Stimulated activated CD8-positive, alpha-beta memory T cell treated with anti-CD3 and anti-CD28 coated beads, Interleukin-7, amount 100 ng/mL, for 24 hours (primary cell): ENCODE measurements at places on chromosomes 11 and 22.

DNA sequence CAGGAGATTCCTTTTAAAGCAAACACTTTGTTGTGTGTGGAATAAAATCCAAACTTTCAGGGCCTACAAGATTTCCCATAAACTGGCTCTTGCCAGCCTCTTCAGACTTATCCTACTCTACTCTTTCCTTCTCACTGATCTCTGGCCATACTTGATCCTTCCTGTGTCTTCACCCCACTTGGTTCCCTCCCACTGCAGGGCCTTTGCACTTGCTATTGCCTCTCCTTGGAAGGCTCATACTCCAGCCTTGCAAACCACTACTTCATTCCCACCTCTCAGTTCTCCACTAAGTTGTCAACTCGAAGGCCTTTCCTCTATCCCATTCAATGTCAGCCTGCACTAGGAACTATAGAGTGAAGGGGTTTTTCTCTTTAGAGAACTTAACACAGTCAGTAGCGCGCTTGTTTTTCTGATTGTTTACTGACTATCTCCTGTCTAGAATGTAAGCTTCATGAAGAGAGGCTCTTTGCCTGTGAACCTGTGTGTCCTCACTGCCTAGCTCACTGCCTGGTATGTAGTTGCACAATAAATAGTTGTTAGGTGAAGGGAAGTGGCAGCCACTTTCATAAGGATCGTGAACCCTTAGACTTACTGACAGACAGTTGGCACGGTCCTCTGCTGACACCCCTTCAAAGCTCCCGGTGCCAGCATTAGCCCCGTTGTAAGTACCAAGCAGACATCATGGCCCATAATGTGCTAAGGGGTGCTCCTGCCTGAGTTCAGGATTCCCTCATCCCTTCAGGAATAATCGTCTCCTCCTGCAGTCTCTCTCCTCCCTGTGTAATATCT, 833 bp upstream of the ME3 start:
- no peak for DNase-seq

DNA sequence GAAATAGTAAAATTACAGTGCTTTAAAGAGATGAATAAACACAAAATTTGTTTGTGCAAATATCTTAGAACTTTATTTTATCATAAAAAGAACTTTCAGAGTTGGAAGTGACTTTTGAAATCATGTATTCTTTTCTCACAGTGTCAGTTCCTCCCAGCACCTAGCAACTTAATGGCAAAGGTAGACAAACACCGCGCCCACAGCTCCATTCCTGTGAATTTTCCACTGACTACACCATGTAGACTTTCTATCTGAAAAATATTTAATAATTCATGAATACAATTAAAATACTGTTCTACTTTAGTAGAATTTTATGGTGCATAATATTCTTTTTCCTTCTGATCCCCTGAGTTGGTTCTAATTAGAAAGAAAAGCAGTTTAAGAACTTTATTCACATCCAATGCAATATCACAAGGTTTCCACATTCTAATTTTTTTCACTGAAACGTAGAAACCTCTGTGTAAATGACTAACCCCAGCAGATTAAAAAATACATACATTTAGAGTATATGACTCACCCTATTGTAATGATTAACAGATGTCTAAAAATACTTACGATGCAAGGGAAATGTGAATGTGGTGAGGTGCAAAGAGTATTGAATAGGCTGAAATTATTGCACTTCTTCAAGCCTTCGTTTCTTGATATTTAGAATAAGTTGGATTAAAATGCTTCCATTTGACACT, 218.2 kb upstream of the CCDC179 start:
- DNase-seq = no peak

DNA sequence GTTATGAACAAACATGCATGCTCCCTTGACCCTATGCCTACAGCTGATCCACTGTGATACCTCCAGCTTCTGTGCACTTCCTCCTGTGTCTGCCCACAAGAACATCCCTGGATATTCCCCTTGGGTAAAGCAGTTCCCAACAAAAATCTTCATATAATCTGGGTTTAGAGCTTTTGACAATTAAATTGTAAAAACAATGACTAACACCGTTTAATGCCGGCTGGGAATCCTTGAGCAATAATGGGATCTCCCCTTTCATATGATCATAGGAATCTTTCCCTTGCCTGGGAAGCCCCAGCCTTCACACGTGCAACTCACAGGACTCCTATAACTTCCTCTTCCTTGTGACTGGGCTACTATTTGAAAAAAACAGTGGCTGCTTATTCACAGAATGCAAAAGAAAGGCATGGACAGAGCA, 6.3 kb upstream of the ZC3H12C start:
- DNase-seq = no peak

GRCh38 chr11:16825968-16826367, 87.5 kb downstream of the C11orf58 start:
- DNase-seq = no peak

DNA sequence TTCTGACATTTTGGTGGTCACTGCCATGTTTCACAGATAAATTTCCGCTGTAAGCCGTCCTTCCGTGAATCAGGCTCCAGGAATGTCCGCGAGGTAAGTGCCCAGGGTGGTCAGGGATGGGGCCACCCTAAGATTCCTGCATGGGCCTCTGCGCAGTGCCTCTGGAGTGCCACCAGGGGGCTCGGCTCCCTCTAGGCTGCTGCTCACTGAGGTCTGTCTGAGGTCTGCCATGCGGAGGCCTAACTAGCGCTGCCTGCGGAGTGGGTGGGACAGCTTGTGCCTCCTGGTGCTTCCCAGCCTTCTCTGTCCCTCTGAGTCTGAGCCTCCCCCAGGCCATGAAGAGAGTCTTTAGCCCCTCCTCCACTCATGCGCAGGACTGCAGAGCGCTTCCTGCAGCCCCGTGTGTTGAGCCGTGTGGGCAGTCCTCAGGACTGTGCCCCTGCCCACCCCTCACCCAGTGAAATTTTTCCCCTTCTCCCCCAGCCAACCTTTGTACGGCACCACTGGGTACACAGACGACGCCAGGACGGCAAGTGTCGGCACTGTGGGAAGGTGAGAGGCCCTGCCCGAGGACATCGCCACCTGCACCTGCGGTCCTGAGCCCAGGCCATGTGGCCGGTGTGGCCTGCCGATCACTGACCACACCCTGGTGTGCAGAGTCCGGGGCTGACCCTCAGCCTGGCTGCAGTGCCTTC, 11.9 kb upstream of the MDK start:
- no peak for DNase-seq

GRCh38 chr22:47434336-47435203, 672.1 kb downstream of the TBC1D22A start:
- no peak for DNase-seq

- DNase-seq = no peak
Measured at GRCh38 chr11:12215181-12215593, 104.8 kb downstream of the MICAL2 start.

DNA sequence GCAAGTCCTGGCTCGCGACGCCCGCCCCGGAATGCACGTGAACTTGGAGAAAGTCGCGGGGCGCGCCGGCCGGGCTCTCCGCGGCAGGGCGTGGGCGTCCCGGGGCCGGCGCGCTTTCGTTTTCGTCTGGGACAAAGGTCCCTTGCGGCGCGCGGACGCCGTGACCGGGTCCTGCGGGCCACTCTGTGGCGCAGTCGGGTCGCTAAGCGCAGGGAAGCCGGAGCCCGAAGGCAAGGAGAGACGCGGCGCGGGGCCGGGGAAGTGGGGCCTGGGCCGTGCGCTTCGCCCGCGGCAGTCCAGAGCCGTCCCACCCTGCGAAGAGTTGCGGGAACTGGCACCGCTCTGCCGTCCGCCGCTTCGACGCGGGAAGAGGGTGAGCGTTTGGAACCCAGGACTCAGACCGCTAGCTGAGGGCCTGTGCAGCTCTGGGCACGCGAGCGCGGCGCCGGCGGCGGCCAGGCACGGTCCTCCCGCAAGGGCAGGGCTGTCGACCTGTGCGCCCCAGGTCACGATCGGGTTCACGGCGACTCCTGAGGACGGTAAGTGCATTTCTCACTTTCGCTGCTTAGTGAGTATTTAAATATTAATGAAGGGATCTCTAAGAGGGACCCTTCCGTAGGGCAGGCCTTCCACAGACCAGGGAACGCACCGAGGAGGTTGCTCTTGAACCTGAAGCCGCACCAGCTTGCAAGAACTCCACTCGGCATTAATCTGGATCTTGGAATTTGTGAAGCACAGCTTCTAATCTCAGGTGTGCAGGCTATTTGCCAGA, 78.0 kb upstream of the PPARA start:
- DNase-seq = no peak

DNA sequence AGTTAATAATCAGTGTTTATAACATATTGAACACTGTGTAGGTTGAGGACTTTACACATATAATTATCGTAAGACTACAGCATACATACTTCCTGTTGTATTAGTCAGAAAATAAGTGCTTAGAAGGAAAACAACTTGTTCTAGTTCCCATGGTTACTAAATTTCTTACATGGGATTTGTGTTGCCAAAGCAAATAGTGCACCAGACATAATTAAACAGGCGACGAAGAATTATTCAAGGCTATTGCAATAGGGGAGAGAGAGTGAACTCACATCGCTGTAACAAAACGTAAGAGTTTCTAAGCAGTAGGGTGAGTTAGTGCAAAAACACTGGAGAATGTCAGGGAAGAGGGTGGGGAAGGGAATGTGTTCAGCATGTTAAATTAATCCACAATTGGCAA, 347.8 kb downstream of the CNTN5 start:
- no peak for DNase-seq

GRCh38 chr22:20457506-20458240, 20.0 kb upstream of the SCARF2 start:
- DNase-seq = no peak

DNA sequence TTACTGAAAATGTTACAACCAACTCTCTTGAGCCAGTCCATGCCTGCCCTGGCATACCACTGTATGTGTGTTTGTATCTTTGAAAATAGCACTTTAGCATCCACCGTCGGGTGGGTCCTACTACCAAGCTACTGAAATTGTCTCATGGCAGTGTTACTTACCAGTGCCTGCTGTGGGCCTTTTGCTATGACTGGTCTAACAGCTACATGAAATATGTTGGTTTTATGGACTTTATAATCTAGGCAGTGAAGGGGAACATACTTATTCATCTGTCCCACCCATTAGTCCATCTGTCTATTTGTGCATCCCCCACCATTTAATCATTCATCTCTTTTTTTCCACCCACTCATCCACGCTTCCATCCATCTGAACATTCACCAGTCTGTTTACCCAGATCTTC, 106.0 kb downstream of the NAV2 start:
- no peak for DNase-seq

DNA sequence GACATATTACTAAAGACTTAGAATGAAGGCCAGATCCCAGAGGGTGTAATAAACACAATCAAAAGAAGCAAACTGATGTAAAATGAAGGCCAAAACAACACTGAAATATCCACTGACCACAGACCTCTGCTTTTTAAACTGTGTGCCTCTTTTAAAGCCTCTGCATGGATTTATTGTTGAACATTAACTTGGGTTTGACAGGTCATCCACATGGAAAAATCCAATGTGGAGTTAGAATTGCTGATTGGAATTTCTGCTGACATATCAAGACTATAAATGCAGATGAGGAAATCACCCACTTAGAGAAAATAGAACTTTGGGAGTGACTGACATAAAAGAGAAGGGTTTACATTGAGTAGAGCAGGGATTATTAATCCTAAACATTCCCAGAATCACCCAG, 853.9 kb upstream of the RAG2 start:
- no peak for DNase-seq

DNA sequence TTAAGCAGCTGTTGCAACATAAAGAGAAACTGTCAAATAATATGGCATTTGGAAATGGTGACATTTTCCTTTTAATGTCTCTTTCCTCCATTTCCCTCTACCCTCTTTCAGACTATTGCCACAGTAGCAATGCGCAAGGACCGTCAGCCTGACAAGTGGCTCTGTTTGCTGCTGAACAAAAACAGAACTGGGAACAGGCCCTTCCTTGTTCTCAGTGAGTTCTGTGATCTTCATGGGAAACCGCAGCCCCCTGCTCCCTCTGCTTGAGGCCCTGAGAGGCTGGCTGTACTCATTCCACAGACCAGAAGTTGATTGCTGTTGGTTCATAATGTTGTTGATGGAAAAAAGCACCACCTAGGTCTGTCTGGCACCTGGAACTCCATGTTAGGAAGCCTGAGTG, 559.7 kb downstream of the OPCML start:
- no peak for DNase-seq

DNA sequence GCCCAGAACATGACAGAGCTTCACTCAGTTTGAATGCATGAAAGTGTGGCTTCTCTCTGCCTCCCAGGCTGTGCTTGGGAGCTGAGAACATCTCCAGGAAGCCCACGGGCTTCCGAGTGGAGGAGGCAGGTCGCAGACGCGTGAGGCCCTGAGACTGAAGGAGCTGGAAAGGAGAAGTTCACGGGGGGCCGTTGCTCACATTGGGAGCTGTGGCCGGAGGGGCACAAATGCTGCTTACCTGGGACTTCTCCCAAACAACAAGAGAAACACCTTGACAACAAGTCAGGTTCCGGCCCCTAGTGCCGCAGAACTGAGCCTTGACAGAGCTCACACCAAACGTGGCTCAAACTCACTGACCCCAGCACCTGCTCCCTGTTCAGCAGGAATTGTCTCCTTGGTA, 207.0 kb downstream of the BRD1 start:
- no peak for DNase-seq

DNA sequence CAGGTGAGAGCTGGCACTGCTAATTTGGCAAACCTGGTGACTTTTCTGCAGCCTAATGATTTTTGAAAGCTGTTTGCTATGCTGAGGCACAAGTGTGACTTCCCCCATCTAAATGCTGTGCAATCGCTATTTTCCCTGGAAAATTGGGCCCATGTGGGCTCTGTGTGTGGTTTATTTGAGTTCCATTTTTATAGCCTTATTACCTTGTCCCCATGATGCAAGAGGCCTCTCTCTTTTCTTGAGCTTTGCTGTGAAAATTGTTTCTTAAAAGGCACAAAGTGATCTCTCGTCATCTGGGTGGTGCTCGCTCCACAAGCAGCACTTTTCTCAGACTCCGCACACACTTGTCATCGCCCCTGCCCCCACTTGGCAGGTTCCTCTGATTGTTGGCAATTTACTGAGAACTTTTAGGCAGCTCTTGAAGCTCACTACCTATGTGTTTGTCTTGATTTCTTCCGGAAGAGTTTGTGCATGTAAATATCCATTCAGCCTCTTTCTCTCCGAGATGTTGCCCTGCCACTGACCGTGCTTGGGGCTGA, 24.9 kb downstream of the BMAL1 start:
- DNase-seq = no peak

- DNase-seq = no peak
Measured at GRCh38 chr11:122714484-122714883, 59.0 kb downstream of the UBASH3B start.

GRCh38 chr11:89463266-89463780, 27.9 kb downstream of the NOX4 start:
- no peak for DNase-seq

DNA sequence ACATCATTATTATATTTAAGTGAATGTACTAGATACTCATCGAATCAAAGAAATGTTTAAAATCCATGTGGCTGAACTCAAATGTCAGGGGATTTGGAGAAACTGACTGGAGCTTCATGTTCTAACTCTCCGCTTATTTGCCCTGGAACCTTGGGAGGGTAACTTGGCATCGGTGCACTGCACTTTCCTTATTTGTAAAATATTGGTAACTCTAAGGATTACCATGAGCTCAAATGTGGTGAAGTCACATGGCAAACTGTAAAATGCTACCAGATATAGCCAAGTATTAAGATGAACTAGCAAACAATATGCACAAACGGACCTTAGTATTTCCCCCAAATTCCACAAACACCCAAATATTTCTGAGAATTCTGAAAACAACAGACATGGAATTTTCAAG, 75.6 kb downstream of the ETS1 start:
- DNase-seq = no peak
